Neuronal stem cell (in vitro differentiated cells): ENCODE measurements at places on chromosomes 12 and 14.
A peak's percentile ranks its signal among the peaks of the same experiment; 100 is the strongest.

DNA sequence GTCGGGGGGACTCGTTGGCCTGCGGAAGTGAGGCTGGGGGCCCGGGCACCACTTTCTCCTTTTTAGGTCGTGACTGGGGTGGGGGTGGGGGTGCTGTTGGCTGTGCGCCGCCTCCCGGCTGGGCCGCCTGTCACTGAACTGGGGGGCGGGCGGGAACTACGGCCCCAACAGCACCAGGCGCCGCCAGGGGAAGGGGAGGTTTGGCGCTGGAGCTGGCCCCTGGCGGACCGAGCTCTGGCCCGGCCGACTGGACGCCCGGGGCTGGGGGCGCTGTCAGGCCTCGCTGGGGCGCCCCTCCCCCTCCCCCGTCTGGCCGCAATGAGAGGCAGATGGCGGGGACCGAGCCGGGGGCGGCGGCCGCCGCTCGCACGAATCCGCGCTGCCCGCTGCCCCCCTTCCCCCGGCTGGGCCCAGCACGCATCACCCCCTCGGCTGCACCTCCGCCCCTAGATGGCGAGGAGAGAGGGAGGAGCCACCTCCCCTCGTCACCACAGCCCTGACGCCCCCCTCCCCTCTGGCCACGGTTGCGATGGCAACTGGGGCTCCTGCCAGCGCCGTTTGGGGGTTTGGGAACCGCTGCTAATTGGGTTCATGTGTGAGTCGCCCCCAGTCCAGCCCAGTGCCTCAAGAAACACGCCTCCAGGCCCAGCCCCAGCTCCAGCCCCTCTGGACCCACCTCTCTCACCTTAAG is 723 bp downstream of the NFATC4 start:
- DNase-seq: peak; percentile 81

DNA sequence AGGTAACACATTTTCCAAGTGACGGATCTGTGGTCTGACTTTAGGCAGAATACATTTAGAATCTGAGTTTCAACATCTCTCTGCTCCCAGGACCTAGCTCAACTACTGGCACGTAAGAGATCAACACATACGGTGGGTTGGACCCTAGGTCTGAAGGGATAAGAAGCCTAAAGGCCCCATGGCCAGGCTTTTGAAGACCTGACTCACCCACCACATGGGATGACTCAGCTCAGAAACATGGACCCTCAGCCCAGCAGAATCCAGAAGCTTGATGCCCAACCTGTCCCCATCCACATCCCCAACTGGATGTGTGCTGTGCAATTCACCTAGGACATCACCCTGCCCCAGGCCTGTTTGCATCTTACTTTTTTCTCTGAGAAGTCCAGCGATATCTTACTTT is 770.2 kb downstream of the BCL11B start:
- no peak for DNase-seq

DNA sequence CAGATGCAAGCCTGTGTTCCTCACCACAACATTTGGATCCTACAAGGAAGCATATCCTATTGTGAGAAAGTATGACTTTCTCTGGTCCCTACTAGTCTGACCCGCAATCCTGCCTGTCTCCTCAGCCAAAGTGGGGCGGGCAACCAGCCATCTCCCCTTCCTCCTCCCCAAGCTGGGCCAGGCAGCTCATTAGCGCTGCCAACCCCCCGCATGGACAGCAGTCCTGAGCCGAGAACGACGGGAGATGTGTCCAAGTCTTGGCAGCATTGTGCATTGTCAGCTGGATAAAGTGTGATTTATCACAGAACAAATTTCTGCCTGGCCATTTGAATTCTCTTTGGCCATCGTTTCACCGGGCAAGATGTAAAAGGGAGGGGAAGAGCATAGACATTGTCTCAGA is 139.4 kb downstream of the SLC15A4 start:
- DNase-seq: no peak

DNA sequence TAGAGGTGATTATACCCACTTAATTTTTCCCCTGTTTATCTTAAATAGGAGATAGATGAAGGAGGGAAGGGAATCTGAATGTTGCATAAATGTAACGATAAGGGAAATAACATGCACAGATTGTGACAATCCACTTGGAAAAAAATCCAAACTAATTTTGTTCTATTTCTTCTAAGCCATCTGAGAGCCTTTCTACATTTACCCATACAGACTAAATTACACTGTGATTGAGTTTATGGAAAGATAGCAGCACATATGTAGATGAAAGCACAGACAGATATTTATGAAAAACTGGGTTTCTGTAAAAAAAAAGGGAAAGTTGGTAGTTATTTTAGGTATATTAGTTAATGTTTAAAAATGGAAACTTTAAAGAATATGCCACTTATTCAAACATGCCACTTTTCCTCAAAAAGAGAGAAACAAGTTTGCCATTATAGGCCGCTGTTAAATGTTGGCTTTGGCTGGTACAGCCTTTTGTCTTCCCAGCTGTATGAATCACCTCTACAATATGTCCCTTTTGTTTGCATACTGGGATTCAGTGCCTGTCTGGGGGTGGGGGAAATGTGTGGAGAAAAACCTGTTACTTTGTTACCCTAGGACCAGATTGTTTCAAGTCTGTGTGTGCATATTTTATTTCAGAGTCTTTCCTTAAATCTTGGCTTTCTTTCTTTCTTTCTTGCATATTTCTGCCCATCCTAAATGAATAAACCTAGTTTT is 470.2 kb upstream of the LMO3 start:
- DNase-seq: no peak

DNA sequence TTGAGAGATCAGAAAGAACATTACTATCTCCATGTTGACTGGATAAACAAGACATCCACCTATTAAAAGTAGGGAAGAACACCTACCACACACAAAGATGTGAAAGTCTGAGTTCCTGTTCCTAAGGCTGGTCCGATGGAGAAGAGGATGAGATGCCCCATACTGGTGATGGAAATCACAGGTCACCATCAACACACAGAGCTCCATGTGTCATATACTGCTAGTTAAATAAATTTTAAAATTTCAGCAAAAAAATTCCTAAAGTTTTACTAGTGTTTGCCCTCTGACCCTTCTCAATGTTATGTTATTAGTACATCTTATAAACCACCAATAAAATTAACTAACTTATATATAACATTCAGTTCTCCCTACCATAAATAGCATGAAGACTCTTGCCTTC is 59.1 kb downstream of the KCNA5 start:
- no peak for DNase-seq

GRCh38 chr14:100243020-100243419 is 4.1 kb downstream of the YY1 start:
- no peak for DNase-seq

- DNase-seq: no peak
Observed at GRCh38 chr12:95700316-95700785, 90.2 kb downstream of the NTN4 start.

GRCh38 chr12:104567832-104568486 is 111.2 kb downstream of the CHST11 start:
- DNase-seq: no peak

- no peak for DNase-seq
Observed at GRCh38 chr14:59195912-59196311, 7.4 kb downstream of the DAAM1 start.

DNA sequence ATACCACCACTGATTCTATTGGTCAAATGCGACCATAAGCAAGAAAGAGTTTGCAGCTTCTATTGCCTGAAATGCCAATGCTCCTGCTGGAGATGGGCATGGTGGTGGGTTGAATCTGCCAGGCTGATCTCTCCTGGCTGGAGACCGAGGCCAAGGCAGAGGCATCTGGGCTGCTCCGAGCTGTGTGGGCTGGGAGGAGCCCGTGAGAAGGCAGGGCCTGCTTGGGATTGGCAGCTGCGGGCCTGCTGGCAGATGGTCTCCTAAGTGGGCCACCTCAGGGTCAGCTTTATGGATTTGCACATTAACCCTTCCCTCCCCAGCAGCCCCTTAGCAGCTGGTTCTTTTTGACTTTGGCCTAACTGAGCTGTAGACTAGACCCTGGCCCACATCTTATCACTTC is 25.4 kb downstream of the SRRM4 start:
- DNase-seq: no peak

DNA sequence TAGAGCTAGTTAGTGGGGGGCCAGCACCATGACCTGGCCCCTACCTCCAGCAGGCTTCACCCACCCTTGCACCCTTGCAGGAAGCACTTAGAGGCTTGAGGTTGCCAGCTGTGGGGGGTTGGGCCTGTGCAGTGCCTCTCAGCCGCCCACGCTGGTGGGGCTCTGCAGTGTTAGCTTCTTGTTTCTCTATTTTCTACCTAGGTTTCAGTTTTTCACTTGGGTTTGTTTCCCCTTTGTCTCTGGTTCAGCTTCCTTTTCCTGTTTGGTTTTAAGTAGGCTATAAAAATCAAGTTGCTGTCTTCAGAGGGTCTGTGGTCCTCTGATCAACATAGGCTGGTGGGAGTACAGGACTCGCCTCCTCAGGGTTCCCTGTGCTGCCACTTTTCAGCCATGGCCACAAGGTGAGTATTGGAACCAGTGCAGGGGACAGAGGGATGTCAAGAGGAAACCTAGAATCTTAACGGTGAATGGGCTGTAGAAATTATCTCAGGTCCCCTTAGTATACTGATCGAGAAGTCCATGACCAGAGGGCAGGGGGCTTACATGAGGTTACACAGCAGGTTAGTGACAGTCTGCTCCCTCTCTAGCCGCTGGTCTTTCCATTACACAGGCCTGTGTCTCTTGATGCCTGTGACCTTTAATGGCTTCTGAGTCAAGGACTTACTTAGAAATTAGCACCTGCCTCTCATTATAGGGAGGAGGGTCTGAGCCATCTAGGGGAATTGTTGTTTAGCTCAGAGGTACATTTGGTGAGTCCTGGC is at the start of gene EVL:
Gene EVL (plus strand): TSS at position 312 of the 761 bp plus-strand sequence. CDS start 79 bp downstream, at position 391.
- DNase-seq: no peak

GRCh38 chr12:111638556-111638955 is 39.4 kb upstream of the ATXN2 start:
- DNase-seq: no peak

- DNase-seq: peak; percentile 15
Observed at GRCh38 chr14:84961637-84962036, 568.3 kb upstream of the FLRT2 start.

- no peak for DNase-seq
Observed at GRCh38 chr12:70486588-70486987, 120.5 kb downstream of the KCNMB4 start.

- no peak for DNase-seq
Observed at GRCh38 chr12:55445357-55445756, 1.5 kb downstream of the OR6C2 start.

DNA sequence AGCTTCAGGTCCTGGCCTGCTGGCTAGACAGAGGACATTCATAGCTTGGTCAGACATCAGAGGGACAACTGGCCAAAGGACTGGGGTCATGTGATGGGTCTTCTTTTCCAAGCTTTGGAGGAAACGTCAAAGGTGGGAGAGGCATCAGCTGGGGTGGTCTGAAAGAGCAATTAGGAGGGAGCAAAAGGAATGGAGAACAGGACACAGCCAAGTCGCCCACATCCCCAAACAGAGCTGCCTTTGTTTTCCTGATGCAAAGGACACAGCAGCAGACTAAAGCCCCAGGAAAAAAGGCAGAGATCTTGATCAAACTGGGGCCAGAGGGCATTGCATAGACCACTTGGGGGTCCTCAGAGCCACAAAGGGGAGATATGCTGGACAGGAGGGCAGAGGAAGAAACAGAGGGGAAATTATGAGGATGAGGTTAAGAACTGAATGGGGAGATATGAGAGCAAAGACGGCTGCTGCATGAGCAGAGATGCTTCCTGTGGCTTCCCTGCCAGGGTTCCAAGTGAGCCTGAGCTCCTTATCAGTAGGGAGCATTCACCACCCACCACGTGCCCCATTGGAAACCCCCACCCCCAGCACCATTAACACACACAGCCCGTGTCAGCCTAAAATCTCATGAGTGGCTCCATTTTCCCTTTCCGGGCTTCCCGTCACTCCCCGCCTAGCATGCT is 62.4 kb downstream of the ANO2 start:
- no peak for DNase-seq

- no peak for DNase-seq
Observed at GRCh38 chr12:132388379-132389015, 59.1 kb upstream of the GALNT9 start.

GRCh38 chr12:58143498-58143995 is 202.2 kb downstream of the ATP23 start:
- no peak for DNase-seq

GRCh38 chr14:68791078-68791901 is 1.6 kb downstream of the ZFP36L1 start:
- no peak for DNase-seq

- DNase-seq: no peak
Observed at GRCh38 chr14:74474376-74474775, 18.7 kb downstream of the NPC2 start.
